ENCODE measurements at places on chromosomes 12 and 14. TPM values are rescaled to one million over a fixed set of nuclear protein-coding genes. Genes with fewer than 3 reads are reported as not detected.

The RNASE4 gene
- 22.2 TPM for total RNA-seq

GRCh38 chr12:76643438-76643837, 83.9 kb upstream of the OSBPL8 start:
- no peak for DNase-seq

GRCh38 chr12:89493670-89494302, 30.8 kb downstream of the GALNT4 start:
- no peak for DNase-seq

- no peak for DNase-seq
These were observed at the start of gene NRXN3 for GRCh38 chr14:78170203-78170602. Gene NRXN3 (plus strand): TSS chr14:78170373. CDS start chr14:78243094, 72,721 bp downstream.

GRCh38 chr12:55703901-55704761, 3.6 kb downstream of the ITGA7 start:
- peak; percentile 70 for DNase-seq

DNA sequence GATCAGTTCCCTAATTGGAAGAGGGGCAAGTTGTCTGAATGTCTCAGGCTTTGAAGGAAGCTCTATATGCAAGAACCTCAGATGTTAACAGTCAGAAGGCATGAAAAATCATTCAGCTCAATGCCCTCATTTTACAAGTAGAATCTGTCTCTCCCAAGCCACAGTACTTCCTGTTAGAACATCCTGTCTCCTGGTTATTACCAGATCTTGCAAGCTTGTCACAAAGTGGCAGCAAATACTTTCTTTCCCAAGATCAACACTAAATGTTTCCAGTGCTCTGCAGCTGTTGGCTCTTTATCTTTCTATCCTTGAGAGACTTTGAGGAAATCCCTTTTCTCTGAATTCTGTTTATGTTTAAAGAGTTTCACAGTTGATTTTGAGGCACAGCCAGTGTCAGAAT, 235.5 kb downstream of the AKAP6 start:
- no peak for DNase-seq
